Muscle of back (tissue), 13 donors: ENCODE measurements at places on chromosomes 12 and 14.

- DNase-seq: no peak
These were observed 2.8 kb downstream of the ARHGEF40 start for GRCh38 chr14:21072781-21073339.

- DNase-seq: no peak
These were observed 105.1 kb upstream of the NAV3 start for GRCh38 chr12:77725611-77726010.

DNA sequence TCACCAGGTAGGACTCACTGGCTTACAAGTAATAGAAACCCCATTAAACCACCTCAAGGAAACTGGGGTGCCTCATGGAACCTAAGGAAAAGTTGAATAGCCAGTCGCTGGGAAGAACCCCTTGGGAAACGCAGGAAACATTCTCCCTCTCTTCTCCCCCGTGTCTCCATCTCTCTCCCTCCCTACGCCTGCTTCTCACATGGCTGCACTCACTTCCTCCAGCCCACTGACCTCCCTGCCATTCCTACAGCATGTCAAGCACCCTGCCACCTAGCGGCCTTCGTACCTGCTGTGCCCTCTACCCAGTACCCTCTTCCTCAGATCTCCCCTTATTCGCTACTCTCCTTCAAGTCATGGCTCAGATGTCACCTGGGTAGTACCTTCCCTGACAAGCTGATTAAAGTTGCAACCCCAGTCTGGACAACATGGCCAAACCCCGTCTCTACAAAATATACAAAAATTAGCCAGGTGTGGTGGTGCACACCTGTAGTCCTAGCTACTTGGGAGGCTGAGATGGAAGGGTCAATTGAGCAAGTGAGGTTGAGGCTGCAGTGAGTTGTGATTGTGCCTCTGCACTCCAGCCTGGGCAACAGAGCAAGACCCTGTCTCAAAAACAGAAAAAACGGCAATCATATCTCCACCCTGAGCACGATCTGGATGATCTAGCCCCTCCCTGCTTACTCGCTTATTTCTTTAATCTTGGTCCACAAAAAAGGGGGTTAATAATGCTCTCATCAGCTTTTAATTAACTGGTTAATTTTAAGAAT lies 6.4 kb upstream of the DTX1 start:
- DNase-seq: no peak

- DNase-seq: no peak
These were observed 109.4 kb downstream of the ARF6 start for GRCh38 chr14:50001999-50002925.

DNA sequence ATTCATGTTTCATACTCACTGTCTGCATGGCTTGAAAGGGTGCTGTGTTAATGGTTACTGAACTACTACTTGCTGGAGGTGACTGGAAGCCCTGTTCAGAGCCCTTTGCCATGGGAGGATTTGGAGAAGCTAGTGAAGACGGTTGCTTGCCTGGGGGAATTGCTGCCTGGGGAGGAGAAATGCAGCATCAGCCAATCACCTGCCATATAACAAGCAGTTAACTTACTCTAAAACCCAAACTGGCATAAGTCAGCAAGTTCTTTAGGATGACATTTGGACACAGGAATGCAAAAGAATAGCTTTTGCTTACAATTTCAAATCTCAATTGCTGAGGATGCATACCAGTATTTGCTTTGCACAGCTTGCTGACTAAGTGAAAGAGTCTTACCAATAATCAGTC lies 23.4 kb upstream of the IPO8 start:
- no peak for DNase-seq

- DNase-seq: no peak
These were observed 53.9 kb upstream of the PTPRB start for GRCh38 chr12:70691018-70691672.

DNA sequence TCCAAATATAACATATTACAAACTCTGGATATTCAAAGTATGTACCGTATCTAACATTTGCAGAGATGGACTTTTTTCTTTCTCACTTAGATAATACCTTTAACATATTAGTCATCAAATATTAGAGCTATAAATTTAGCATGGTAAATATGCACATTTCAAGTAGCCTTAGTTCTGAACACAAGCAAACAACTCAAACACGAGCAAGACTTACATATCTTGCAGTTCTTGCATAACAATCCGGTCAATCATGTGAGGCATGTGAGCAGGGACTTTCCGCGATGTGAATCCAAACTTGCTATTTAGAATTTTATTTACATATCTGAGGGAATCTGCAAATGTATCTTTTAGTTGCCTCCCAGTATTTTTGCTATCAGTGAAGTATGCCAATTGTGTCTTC lies 22.1 kb upstream of the SYCP3 start:
- no peak for DNase-seq
